ENCODE measurements at places on chromosomes 11 and 22.

GRCh38 chr11:69816671-69817070, 2.5 kb downstream of the FGF3 start:
- H3K4me1 ChIP-seq: peaks cover 9% of the 10 kb centered on the region
- no peak overlapping the region for H3K27ac ChIP-seq
- no peaks in the 10 kb centered on the region for H3K36me3 ChIP-seq
- H3K4me3 ChIP-seq: no peak overlapping the region
- H3K27me3 ChIP-seq: peaks cover 17% of the 10 kb centered on the region

DNA sequence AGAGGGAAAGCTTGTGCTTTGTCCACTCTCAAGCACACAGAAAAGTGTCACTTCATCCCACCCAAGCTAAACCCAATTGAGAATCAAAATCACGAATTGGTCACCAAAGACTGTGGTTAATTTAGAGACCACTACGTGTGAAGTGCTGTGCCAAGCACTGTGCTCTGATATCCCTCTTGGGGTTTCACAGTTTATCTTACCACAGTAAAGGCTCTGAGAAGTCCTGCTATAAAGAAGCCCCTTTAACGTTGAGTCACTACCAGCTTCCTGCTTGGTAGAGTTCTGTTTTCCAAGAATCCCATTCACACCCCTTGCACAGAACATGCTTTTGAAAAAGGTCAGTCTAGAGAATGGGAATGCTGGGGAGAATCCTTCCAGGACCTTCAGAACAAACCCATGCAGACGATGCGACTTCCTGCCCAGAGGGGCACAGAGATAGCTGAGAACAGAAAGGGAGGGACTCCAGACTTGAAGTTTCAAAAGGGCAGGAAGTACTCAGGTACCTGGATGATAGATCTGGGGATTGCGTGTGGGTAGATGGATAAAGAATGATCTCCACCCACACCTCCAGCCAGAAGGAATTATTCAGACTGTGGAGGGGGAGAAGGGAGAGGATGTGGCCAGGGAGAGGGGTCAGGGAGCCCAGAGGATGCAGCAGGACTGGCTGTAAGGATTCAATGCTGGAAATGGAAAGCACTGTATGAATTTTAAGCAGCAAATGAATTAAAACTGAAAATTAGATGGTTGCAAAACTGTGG, 18.1 kb upstream of the TSPAN18 start:
- no peaks in the 10 kb centered on the region for H3K36me3 ChIP-seq
- H3K4me3 ChIP-seq: no peak overlapping the region
- H3K4me1 ChIP-seq: no peaks in the 10 kb centered on the region
- H3K27ac ChIP-seq: no peak overlapping the region
- DNase-seq: no peak

- H3K27me3 ChIP-seq: no peaks in the 10 kb centered on the region
- H3K36me3 ChIP-seq: no peaks in the 10 kb centered on the region
- no peak overlapping the region for H3K27ac ChIP-seq
- no peaks in the 10 kb centered on the region for H3K4me1 ChIP-seq
Observed at GRCh38 chr11:70772950-70773349, 374.6 kb downstream of the CTTN start.

DNA sequence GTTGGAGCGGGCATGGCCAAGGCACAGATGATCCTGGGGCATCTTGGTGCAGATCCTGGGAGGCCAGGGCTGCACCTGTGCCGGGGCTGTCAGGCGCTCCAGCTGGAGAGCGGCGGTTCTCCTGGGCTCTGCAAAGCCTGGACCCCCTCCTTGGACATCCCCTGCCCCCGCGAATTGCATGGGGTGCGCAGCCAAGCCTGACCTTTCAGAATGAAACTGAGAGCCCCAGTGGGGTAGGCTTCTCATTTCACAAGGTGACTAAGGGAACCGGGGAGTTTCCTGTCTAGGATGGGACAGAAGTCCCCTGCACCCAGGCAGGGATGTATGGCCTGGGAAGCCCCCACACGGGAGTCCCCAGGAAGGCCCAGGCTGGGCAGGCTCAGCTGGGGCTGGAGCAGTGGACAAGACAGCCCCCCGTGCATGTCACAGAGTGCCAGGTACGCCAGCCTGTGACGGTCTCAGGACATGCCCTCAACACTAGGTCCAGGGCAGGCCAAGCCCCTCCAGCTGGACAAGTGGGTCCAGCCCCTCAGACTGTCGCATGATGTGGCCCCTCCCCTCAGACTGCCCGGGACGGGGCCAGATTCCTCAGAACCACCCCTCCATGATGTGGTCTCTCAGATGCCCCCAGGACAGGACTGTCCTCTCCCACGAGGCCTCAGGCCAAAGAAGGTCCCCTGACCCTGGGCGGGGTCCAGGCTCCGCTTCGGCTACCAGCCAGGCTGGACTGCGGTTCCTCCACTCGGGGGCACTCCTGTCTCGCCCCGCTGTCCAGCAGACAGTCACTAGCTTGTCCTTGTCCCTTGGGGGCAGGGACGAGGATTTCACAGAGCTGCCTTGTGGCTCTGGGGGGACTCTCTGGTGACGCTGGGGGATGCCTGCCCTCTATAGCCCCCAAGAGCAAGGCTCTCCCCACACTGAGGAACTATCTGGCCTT, 2.3 kb downstream of the LSP1 start:
- peaks cover 7% of the 10 kb centered on the region for H3K4me1 ChIP-seq
- no peaks in the 10 kb centered on the region for H3K27me3 ChIP-seq
- no peak for DNase-seq
- no peaks in the 10 kb centered on the region for H3K36me3 ChIP-seq
- no peak overlapping the region for H3K4me3 ChIP-seq

- H3K4me3 ChIP-seq: no peak overlapping the region
- no peak for DNase-seq
- H3K27me3 ChIP-seq: no peaks in the 10 kb centered on the region
- H3K4me1 ChIP-seq: no peaks in the 10 kb centered on the region
- H3K27ac ChIP-seq: no peak overlapping the region
- no peaks in the 10 kb centered on the region for H3K36me3 ChIP-seq
Observed at GRCh38 chr11:30131535-30131934, 99.3 kb upstream of the FSHB start.

DNA sequence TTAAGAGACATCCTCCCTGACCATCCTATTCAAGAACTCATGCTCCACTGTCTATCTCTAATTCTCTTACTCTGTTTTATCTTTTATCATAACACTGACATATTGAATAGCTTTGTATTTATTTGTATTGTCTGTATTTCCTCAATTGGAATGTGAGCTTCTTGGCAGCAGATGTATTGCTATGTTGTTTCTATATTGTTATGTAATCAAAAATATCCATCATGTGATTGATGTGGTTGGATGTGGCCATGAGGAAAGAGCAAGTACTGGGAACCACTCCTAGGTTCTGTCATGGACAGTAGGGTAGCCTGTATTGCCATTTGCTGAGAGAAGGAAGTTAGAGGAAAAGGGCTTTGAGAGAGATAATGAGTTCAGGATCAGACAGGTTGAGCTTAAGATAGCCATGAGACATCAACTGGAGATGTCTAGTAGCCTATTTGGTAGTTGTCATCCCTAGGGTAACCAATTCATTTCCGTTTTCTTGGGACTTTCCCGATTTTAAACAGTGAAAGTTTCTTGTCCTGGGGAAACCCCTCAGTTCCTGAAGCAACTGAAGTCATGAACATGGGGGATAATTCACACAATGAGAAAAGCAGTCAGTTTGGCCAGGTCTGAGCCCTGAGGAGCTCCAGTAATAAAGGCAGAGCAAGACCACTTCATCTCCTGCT, 404.5 kb downstream of the INSC start:
- no peaks in the 10 kb centered on the region for H3K4me1 ChIP-seq
- no peak overlapping the region for H3K27ac ChIP-seq
- no peak overlapping the region for H3K4me3 ChIP-seq
- H3K36me3 ChIP-seq: no peaks in the 10 kb centered on the region
- H3K27me3 ChIP-seq: no peaks in the 10 kb centered on the region

DNA sequence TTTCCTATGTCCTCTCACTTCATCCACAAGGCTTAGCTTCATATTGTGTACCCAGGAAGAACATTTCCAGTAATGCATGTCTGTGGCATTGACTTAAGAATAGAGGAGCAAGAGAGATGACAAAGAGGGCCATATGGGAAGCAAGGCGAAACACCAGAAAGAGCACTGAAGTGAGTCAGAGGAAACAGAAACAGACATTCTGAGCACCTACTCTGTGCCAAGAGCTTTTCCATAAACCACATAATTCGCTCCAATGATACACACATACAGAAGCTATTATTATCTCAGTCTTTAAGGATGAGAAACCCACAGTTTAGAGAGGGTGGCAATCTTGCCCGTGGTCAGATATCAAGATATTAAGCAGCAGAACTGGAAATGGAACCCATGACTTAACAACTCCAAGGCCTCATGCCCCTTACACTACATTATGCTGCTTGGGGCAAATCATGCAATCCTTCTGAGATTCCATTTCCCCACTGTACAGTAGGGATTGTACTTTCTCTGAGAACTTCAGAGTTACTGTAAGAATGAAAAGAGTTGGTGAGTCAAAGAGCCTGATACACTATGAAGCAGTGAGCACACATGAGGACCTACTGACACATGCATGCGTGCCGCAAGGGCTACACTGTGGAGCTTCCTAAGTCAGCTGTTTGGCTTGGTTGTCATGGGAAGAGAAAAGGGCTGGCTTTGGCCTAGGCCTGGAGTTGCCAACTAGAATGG, 126.6 kb downstream of the KCNC1 start:
- no peaks in the 10 kb centered on the region for H3K27me3 ChIP-seq
- no peaks in the 10 kb centered on the region for H3K4me1 ChIP-seq
- no peaks in the 10 kb centered on the region for H3K36me3 ChIP-seq
- DNase-seq: no peak
- H3K27ac ChIP-seq: no peak overlapping the region
- no peak overlapping the region for H3K4me3 ChIP-seq

- no peak for DNase-seq
- H3K27me3 ChIP-seq: no peaks in the 10 kb centered on the region
- no peak overlapping the region for H3K4me3 ChIP-seq
- H3K27ac ChIP-seq: peak overlapping the region; percentile 34
- no peaks in the 10 kb centered on the region for H3K36me3 ChIP-seq
- H3K4me1 ChIP-seq: no peaks in the 10 kb centered on the region
Observed at GRCh38 chr11:110972640-110973039, 260.4 kb upstream of the ARHGAP20 start.

- peak overlapping the region; percentile 80 for H3K27ac ChIP-seq
- H3K27me3 ChIP-seq: no peaks in the 10 kb centered on the region
- peaks cover 43% of the 10 kb centered on the region for H3K4me1 ChIP-seq
- no peaks in the 10 kb centered on the region for H3K36me3 ChIP-seq
Observed at GRCh38 chr11:59172345-59173079, 580 bp downstream of the DTX4 start.

DNA sequence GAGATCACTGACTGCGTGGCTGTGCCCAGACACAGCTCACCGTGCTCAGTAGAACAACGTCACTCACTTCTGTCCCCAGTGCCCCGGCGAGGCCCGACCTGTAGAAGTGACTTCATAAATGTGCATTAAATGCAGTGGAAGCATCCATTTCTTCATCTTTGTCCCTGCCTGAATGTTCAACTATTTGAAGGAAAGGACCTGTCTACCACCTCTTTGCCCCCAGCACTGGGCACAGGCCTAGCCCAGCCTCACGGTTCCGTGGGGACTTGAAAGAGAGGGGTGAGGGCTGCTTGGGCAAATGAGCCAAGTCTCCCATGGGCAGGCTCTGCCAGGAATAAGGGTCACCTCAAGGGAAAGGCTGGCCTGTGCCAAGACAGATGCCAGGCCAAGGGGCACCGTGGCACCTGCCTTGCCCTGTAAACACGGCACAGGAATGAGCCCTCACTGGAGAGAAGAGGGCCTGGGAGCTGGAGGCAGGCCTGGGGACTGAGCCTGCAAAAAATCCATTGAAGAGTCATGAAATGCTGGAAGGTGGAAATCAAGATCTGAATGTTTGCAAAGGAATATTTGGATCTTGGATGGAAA, 845.3 kb downstream of the BRD1 start:
- H3K4me3 ChIP-seq: no peak overlapping the region
- no peaks in the 10 kb centered on the region for H3K4me1 ChIP-seq
- no peak overlapping the region for H3K27ac ChIP-seq

- no peak overlapping the region for H3K4me3 ChIP-seq
- no peaks in the 10 kb centered on the region for H3K36me3 ChIP-seq
- H3K27me3 ChIP-seq: no peaks in the 10 kb centered on the region
- H3K27ac ChIP-seq: no peak overlapping the region
Observed at GRCh38 chr11:35748644-35749043, 86.1 kb downstream of the TRIM44 start.

DNA sequence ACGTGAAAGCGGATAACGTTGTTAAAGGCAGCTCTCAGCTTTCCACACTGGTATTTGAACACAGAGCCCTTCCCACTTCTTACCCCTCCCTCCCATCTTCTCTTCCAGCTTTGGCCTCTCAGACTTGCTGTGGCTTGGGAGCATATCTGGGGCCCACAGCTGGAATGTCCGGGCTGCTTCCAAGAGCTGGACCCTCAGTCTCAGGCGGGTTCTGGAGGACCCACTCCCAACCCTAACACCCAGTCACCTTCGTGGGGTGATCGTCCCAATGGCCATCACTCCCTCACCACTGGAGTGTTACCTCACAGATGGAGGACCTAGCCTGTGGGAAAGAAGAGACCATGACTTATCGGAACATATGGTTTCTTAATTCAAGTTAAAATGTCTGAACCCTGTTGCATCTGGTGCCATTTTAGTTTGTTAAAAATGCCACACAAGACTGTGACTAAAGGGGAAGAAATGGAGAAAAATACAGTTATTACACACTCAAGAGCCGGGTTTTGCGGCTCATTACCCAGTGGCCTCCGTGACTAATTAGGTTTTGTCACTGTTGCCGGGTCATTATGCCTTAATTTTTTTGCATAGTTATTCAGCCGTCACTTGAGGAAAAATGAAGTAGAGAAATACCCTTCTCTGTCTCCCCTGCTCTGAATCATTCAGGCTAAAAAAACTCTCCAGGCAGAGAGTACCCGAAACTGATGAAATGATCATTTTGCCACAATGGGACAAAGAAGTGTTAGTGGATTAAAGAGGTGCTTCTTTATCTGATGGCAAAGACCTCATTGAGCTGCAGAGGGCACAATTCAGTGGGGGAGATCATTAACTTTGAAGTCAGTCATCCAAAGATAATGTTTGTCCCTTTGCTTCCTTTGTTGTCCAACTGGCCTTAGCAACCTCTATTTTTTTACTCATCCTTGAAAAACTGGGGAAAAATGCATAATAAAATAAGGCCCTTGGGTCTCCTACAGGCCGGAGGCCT, 87.2 kb upstream of the HTATIP2 start:
- H3K4me3 ChIP-seq: no peak overlapping the region
- no peaks in the 10 kb centered on the region for H3K36me3 ChIP-seq
- DNase-seq: no peak
- H3K27me3 ChIP-seq: no peaks in the 10 kb centered on the region
- H3K4me1 ChIP-seq: no peaks in the 10 kb centered on the region

DNA sequence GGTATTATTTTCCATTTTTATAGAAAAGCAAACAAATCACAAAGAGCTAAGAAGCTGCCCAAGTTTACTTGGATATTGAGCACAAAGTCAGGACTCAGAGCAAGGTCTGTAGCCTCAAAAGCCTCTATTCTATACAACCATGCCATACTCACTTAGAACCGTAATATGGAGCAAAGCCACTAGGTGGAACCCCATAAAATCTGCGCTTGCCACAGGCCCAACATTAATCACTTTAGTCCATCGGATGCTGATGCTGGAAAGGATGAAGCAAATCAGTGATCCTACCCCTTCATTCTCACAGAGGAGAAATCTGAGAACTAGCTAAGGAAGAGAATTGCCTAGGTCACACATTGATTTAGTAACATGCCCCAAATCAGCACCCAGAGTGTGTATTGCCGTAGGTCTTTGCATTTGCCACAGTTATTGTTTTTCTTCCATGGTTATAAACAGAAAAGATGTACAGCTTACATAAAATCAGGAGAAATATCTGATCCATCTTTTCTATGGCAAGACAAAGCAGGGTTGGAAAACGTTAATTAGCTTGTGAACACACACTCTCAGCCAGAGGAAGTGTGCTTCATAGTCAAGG, 56.7 kb upstream of the RAB38 start:
- no peak overlapping the region for H3K4me3 ChIP-seq
- no peak overlapping the region for H3K27ac ChIP-seq
- no peaks in the 10 kb centered on the region for H3K36me3 ChIP-seq
